Stimulated activated CD4-positive, alpha-beta T cell treated with anti-CD3 and anti-CD28 coated beads, TNF-alpha, amount 100 ng/mL, for 1 hour (primary cell): ENCODE measurements at places on chromosomes 13 and 19.

DNA sequence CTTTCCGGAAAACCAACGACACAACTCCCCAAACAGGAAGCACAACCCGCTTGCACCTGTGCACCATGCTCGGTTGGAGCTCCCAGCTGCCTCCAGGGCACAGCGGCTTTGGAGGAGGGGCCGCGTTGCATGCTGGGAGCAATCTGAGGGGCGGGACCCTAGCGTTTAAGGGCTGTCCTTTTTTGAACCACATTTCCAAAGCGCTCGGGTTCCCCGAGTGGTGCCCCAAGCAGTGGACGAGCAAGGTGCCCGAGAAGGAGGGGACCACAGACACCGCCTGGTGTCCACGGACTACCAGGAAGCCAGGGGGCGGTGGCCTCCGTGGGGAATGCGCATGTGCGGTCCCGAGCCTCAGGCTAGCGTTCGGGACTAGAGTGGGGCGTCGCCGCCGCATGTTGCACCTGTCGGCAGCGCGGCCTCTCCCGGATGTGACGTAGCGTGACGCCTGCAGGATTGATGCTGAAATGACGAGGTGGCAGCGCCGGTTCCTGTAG is 11.9 kb upstream of the ZNF57 start:
- DNase-seq, result no peak

DNA sequence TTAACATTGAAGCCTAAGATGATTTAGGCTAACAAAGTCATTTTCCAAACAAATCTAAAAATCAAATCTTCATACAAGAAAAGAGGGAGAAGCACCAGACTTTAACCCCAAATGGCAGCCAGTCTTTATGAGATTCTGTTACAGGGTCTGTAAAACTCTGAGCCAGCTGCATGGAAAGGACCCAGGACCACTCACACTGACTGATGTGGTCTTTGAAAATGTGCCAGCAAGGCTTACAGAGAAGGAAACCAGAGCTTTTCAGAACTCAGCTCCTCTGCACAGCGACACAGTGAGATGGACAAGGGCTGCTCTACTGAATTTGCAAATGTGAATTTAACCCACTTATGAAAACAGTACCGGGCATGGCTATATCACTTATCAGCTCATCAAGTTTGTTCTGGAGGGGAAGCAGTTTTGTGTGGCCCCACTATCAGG is 98.8 kb upstream of the SERP2 start:
- DNase-seq, result no peak

DNA sequence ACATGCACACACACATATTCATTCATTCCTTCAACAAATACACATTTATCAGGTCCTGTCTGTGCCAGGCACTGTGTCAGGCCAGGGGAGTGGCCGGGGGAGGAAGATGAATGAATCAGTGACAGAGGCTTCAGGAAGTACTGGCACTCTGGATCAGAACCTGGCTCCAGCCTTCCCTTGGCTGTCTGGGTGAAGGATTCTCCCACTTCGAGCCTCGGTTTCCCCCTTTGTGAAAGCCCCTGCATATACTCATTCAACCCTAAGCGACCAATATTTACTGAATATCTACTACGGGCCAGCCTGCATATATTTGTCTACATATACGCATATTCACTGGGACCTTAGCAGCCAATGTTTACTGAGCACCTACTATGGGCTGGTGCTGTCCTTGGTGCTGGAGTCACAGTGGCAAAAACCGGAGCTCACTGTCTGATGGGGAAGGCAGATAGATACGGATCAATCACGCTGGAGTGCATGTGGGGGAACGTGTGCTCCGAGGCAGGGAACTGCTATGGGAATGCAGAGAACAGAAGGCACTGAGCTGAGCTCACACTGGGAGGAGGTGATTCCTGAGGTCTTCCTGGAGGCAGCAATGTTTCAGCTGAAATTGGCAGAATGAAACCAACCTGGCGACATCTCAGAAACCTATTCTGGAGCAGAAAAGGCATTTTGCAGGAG is 636 bp upstream of the ZNF579 start:
- DNase-seq, result no peak

GRCh38 chr13:72504131-72504841 is 223.1 kb downstream of the MZT1 start:
- no peak for DNase-seq

- peak; percentile 62 for DNase-seq
These were observed 2.8 kb upstream of the TNNI3 start for GRCh38 chr19:55160128-55160985.

- DNase-seq, result no peak
These were observed 39.6 kb downstream of the F2RL3 start for GRCh38 chr19:16928351-16928750.

DNA sequence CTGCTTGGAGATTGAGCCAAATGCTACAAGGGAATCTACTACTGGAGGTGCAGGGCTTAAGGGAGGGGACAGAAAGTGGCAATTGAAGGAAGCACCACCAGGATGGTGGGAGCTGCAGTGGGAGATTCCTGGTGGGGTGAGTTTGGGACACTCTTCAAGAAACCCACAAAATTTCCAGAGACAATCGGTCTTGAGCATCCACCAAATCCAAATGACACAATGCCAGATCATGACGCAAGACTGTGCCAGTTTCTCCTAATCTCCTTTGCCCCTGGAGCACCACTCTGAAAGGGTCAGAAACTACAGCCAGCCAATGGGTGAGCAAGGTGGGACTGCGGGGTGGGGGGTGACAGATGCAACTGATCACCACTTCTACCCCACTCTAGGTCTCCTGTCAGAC is 78.7 kb downstream of the LRRC63 start:
- DNase-seq, result no peak

DNA sequence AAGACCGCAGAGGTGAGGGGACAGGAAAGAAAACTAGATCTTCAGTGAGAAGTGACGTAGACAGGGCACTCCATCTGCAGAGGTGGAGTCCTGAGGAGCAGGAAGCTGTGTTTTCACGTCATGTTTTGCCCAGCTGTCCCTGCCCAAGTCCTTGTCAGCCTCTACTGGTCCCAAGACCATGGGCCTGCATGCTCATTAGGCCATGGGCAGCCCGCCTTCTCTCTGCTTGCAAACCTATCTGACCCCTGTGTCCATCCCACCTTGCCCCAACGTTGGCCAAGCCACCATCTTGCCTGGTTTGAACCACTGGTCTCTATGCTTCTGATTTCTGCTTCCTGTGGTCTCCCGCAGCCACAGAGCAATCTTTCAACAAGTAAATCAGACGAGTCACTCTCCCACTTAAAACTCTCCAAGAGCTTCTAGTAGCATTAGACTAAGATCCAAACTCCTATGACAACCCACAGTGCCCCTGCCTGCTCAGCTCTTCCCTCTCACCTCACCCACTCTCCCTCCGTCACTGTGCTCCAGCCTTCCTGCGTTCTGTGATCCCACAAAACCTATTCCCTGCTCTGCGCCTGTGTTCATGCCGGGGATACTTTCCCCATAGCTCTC is 18.6 kb upstream of the CCNE1 start:
- no peak for DNase-seq

- peak; percentile 58 for DNase-seq
These were observed 486 bp upstream of the SPINT2 start for GRCh38 chr19:38263689-38264485.

- no peak for DNase-seq
These were observed 1242.7 kb upstream of the MIR17HG start for GRCh38 chr13:90104764-90105163.

DNA sequence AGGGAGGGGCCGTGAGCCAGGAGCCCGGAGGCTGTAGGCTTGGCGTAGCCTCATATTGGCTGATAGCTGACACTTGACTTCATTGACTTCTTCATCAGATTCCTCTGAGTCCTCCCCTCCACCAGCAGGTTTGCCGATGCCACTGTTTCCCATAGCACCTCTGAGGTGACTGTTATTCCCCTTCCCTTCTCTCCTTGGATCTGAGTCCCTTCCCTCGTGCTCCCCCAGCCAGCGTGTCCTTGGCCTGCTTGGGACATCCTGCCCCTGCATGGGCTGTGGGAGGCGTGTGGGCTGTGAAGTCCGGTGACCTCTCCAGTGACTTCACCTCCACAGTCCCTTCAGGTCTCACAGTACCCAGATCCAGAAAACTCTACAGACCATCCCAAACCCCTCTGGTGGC is 8.8 kb downstream of the PPP1R37 start:
- no peak for DNase-seq

DNA sequence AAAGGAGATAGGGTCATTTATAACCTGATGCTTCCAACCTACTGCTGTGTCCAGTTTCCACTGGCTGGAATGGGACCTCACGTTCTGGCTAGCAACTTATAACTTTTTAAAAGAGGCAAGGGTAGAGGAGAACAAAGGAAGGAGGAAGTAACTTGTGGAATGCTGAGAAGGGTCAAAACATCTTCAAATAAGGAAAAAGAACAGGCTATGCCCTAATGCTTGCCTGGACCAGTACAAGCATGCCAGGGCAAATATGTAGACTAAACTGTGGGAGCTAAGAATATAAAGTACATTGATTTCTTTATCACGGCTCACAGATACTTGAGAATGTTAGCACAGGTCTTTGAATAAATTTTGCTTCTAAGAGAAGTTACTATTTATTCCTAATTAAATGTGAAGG is 1.5 kb upstream of the ZNF561 start:
- no peak for DNase-seq

GRCh38 chr19:47273313-47274070 is 1.2 kb upstream of the INAFM1 start:
- peak; percentile 75 for DNase-seq

- no peak for DNase-seq
These were observed 17.8 kb downstream of the ERCC5 start for GRCh38 chr13:102863590-102863989.

- DNase-seq, result no peak
These were observed 162.5 kb downstream of the LMO7 start for GRCh38 chr13:75798353-75799255.

- no peak for DNase-seq
These were observed 120.9 kb downstream of the NUFIP1 start for GRCh38 chr13:44868397-44868796.

DNA sequence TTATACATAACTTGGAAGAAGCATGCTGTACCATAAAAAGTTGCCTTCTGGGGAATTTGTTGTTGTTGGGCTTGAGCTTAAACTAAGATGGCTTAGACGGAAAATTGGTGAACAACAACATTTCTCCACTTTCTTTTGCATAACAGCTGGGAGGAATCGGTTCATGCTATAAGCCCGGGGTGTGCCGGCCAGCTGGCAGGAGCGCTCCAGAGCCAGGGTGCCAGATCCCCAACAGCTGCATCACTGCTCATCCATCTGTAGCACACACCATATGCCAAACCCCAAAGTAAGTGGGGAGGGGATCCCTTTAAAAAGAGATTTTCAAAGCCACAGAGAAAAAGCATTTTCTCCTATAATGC is 419.5 kb upstream of the ARGLU1 start:
- no peak for DNase-seq

- no peak for DNase-seq
These were observed 4.1 kb downstream of the SOX21 start for GRCh38 chr13:94708031-94708859.

DNA sequence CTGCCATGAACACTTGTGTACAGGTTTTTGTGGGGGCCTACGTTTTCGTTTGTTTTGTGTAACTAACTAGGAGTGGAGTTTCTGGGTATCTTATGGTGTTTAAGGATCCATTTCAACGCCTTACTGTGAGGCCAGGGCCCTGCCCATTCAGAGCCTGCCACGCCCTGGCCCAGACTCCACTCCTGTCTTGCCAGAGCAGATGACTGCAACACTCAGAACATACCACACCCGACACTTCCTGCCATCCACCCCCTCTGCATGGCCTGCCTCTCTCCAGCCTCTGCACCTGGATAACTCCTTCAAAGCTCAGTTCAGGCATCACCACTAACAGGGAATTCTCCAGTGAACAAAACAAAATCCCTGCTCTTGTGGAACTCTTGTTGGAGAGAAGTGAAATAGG is 43.2 kb downstream of the RGCC start:
- DNase-seq, result no peak

DNA sequence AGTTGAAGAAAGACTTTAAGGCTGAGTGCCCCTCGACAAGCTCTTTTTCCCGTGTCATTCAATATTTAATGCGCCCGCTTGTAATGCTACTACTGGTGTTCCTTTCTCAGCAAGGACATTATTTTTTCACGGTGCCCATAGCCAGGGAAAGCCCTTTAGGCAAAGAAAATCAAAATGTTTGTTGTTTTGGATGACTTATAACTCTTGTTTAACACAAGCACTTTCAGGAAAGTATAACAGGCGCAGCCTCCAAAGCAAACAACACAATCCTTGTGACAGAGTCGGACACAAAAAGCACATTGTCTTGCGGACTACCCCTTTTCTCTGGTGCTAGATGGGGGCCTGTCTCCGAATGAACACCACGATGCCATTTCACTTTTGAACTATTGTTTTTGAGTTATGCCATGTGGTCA is 12.4 kb downstream of the ZIC5 start:
- DNase-seq, result no peak

GRCh38 chr13:109091249-109091648 is 461.8 kb downstream of the MYO16 start:
- no peak for DNase-seq

GRCh38 chr13:90443268-90443667 is 904.2 kb upstream of the MIR17HG start:
- DNase-seq, result no peak

- no peak for DNase-seq
These were observed 43.6 kb upstream of the SERP2 start for GRCh38 chr13:44329909-44330545.

- no peak for DNase-seq
These were observed 9.3 kb downstream of the HOOK2 start for GRCh38 chr19:12766051-12766521.

DNA sequence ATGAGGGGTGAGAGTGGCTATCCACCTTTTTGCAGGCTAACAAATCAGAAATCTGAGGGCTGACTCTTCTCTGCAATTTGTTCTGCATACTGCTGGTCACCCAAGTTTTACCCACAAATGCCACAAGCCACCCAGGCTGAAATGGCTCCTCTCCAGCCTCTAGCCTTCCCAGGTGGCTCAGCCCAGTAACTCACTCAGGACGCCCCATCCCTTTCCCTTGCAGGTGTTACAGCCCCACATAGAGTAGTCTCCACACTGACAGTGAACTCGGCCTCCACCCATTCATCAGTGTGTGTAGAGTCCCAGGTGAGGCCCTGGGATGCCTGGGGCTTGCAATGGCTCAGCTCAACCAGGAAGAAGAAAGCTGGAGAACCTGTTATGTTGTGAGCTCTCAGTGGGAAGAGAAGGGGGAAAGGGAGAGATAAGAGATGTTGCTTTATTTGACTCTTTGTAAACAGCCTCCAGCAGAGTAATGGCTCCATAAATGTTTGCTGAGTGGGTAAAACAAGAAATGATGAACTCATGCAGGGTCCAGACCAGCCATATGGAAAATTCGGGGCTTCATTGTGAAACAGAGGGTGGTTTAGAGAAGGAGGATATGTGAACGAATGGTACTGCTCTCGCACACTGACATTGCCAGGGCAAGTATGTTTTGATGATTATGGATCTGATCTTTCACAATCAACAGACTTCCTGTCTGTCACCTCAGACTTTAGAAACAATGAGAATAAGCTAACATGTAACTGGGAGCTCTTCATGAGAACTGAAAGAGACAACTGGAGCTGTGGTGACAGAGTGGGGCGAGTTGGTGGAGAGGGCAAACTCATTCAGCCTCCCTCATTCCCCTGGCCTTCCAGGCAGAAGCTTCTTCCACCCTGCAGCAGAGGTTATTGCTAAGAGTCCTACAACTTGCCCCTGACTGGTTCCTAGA is 74.2 kb upstream of the RFC3 start:
- no peak for DNase-seq

- DNase-seq, result no peak
These were observed 106.3 kb downstream of the FGF9 start for GRCh38 chr13:21777166-21777565.

- no peak for DNase-seq
These were observed at the start of gene TMEM238 for GRCh38 chr19:55384131-55384919. Gene TMEM238 (minus strand): TSS chr19:55384292. CDS start chr19:55384259, 33 bp downstream.
